ENCODE measurements at places on chromosomes 16 and 17.

DNA sequence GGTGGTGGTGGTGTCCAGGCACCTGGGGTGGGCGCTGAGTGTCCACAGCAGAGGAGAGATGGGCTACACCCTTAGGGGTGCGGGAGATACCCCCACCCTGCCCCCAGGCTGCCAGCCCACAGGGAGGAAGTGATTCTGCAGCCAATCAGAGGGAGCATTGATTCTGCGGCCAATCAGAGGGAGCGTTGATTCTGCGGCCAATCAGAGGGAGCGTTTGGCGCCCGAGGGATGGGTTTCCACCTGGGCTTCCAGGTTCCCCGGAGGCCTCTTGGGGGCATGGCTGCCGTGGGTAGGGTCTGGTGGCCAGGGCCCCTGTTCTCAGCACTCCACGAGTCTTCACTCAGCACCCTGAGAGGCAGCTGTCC lies 28.2 kb upstream of the ACSF3 start:
- DNase-seq, result no peak

- no peak for DNase-seq
Measured at GRCh38 chr16:76959166-76959565, 231.8 kb upstream of the MON1B start.

DNA sequence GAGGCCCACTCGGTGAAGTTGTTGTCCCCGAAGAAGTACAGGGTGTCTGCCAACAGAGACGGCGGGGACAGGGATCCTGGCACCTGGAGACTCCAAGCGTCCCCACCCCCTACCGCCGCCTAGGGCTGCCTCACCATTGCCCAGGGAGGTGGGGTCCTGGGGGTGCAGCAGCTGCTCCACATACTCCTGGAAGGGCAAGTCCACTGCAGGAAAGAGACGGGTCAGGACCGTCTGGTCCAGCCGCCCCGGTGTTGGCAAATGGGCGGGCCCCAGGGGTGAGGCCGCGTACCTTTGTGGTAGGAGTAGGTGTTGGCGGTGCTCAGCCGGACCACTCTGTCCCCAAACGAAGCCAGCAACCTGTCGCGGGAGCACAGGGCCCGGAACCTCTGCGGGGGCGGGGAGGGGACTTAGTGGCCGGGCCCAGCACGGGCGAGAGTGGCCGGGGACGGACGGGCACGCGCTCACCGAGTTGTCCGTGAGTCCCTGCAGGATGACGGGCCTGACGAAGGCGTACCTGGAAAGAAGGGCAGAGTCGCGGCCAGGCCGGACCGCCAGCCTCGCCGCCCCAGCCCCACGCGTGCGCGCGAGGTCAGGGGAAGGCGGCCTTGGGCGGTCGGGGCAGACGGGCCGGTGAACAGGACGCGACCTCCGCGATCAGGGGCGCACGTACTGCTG lies 601 bp downstream of the JMJD8 start:
- DNase-seq, result no peak

- peak; percentile 22 for DNase-seq
Measured at GRCh38 chr17:74960570-74961342, 11.8 kb downstream of the HID1 start.

GRCh38 chr17:75542728-75543336 lies 17.3 kb downstream of the LLGL2 start:
- no peak for DNase-seq

DNA sequence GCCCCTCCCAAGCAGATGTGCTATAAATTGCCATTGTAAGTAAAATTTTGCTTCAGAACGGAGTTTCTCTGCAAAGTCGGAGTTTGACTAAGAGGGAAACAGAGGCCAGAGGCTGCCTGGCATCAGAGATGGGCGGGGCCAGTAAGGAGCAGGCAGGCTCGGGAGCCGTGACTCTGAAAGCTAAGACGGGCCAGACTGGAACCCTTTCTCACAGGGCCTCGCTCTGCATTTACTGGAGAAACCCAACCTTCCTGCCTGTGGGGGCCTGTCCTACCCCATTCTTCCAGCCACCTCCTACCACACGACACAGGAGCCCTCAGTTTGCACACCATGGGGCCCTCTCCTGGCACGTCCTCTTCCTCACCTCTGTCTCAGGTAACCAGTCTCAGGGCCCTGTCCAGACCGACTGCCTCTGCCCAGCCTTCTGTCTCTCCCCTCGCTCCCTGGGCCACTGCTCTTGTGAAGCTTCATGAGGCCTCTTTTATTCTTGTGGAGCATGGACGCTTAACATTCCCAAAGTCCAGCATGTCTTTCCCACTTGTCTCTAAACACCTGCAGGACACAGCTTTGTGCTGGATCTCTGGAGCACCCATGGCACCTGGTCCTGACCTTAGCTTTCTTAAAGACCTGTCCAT lies 48.4 kb upstream of the ACSF3 start:
- DNase-seq, result no peak

GRCh38 chr16:28168991-28169554 lies 42.7 kb downstream of the XPO6 start:
- no peak for DNase-seq

DNA sequence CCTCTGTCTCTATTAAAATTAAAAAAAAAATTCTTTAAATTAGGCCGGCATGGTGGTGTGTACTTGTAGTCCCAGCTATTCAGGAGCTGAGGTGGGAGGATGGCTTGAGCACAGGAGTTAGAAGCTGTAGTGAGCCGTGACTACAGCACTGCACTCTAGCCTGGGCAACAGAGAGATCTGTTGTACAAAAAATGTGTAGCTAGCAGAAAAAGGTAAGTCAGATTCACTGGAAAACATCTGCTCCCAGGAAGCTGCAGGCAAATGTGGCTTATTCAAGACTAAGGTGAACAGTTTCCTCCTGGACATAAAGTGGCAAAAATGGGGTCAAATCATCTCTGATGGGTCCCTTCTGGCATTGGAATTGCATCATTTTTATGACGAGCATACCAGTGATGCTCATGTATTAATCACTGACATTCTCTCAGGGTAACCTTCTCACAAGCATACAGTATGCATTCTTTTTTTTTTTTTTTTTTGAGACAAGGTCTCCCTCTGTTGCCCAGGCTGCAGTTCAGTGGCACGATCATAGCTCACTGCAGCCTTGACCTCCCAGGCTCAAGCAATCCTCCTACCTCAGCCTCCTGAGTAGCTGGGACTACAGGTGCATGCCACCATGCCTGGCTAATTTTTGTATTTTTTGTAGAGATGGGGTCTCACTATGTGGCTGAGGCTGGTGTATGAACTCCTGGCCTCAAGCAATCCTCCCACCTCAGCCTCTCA lies 48.7 kb downstream of the CPPED1 start:
- no peak for DNase-seq

DNA sequence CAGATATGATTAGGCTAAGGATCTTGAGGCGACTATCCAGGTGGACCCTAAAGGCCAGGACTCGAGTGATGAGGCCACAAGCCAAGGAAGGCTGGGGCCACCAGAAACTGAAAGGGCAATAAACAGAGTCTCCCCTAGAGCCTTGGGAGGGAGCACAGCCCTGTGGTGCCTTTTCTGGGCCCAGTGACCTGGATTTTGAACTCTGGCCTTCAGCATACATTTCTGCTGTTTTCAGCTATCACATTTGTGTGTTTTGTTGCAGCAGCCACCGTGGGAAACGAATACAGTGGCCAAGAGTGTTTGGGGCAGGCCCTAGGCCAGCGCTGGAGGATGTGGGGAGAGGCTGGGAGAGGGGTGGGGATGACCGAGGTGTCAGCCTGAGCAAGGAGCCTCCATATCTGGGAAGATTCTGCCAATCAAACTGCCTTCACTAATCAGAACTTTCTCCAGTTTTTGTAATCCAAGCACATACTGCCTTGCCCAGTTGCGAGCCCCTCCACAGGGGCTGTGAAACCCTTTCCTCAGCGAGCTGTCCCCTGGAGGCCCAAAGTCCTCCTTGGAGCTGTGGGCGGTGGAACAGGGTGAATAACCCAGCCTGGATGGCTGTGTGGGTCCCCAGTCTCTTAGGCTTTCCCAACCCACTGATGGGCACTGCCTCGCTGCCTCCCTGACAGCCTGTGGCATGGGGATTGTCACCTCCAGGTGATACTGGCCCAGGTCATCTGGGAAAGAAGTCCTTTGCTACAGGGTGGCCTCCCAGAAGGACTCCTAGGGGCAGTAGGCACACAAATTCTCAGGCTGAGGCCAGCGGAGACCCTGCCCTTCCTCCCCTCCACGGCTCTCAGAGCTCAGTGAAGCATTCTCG lies 16.8 kb downstream of the B9D1 start:
- no peak for DNase-seq

GRCh38 chr17:60110586-60110985 lies 31.9 kb upstream of the HEATR6 start:
- no peak for DNase-seq

GRCh38 chr17:6870841-6871240 lies 39.3 kb upstream of the TEKT1 start:
- DNase-seq, result no peak

DNA sequence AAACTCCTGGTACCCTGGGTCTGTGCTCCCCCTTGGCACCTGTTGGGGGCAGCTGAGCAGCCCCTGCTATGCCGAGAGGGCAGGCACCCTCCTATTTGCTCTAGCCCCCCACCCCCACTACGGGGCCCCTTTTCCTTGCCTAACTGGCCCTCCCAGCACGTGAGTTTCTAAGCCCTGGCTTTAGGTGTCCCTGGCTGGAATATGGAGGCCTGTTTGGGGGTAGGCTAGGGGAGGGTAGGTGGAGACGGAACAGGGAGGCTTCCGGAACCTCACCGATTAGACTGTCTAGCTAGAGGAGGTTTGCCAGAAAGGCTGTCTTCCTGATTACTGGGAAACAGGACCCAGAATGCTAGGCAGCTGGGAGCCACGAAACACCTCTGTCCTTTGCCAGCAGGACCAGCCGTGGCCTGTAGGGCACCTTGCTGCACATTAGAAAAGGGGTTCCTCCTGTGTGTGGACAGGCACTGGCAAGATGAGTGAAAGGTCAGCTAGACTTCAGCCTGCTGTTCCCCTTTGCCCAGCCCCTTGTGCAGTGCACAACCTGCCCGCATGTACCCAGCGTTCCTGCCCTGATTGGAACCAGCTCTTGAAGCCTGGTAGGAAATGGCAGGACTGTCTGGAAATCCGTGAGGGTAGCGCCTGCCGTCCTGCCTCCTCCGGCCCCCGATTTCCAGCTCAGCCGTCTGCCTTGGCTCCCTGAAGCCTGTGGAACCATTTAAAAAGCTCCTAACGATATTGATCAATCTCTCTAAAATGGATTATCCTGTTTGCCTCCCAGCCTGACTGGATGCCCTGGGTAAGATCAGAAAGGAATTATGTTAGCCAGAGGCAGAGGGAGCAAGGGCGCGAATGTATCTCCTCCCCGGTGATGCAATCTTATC lies 83.4 kb upstream of the GSE1 start:
- no peak for DNase-seq

DNA sequence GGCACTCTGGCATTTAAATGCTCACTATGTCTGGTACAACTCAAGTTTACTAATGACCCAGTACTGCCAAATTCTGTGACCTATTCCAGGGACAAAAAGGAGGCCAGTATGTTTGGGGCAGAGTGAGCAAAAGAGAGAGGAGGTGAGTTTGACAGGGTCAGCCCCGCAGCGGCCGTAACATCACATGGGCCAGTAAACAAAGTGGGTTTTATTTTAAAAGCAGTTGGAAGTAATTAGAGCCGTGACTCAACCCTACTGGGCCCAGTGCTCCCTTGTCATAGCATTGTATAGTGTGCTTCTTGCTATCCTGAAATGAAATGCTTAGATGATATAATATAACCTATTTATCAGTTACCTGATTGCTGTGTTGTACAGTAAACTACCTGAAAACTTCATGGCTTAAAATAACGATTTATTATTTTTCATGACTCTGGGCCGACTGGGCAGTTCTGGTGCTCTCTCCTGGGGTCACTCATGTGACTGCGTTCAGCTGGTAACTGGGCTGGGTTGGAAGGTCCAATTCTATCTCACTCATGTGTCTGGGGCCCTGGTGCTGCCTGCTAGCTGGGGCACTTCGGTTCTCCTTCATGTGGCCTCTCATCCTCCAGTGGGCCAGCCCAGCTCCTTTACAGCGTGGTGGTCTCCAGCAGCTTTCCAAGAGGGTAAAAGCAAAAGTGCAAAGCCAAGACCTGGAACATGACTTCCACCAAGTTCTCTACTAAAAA lies 27.4 kb downstream of the IQCK start:
- no peak for DNase-seq

GRCh38 chr17:17766077-17766743 lies 70.6 kb downstream of the SREBF1 start:
- no peak for DNase-seq

GRCh38 chr16:1678500-1679098 lies 520 bp downstream of the JPT2 start:
- DNase-seq, result no peak

GRCh38 chr17:68403122-68403521 lies 54.2 kb downstream of the WIPI1 start:
- DNase-seq, result no peak

DNA sequence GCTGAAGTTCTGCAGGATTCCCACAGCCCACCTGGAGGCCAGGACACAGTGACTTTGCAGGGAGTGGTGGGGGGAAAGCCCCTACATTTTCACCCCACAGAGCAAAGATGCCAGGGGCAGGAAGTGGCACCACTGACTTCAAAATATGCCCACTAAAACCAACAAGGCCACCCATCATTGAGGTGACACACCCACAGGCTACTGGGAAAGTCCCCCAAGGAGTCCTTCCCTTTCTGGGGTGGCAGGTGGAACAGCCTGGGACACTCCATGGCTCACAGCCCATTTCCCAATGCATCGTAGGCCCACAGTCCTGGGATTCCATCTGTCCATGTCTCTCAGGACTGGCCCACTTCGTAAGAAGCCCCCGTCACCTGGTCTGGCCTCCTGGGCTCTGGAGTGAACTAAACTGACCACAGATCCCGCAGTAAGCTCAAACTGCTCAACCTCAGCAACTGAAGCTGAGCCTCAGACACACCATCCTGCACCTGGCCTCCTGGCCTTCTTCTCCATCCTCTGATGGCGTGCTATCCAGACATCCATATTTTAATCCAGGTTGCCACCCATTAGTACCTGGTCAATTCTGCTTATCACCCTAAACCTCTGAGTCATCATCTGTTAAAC lies 7.5 kb upstream of the CCL1 start:
- DNase-seq, result no peak

DNA sequence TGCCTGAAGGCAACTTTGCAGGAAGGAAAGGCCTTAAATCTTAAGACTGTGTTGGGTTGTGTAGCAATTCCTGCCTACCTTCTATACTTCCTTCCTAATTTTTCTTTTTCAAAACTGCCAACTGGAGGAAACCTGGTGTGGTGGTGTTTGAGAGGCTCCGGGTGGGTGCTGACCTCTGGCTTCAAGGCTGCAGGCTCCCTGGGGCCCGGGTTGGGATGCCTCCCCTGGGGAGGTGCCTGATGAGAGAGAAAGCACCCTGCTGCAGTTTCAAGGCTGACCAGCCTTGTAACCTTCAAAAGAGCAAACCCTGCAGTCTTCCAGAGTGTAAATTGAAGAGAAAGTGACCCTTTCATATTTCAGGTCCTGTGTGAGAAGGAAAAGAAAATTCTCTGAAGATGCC lies 55.9 kb downstream of the MSI2 start:
- DNase-seq, result no peak

GRCh38 chr16:58530179-58530578 lies 14.9 kb downstream of the SETD6 start:
- DNase-seq, result no peak

- no peak for DNase-seq
Measured at GRCh38 chr17:63222655-63223054, 223.5 kb downstream of the CYB561 start.
